ENCODE measurements at places on chromosomes 16 and 17.

- no peak for DNase-seq
These were observed 568 bp upstream of the TNK1 start for GRCh38 chr17:7380321-7380720.

DNA sequence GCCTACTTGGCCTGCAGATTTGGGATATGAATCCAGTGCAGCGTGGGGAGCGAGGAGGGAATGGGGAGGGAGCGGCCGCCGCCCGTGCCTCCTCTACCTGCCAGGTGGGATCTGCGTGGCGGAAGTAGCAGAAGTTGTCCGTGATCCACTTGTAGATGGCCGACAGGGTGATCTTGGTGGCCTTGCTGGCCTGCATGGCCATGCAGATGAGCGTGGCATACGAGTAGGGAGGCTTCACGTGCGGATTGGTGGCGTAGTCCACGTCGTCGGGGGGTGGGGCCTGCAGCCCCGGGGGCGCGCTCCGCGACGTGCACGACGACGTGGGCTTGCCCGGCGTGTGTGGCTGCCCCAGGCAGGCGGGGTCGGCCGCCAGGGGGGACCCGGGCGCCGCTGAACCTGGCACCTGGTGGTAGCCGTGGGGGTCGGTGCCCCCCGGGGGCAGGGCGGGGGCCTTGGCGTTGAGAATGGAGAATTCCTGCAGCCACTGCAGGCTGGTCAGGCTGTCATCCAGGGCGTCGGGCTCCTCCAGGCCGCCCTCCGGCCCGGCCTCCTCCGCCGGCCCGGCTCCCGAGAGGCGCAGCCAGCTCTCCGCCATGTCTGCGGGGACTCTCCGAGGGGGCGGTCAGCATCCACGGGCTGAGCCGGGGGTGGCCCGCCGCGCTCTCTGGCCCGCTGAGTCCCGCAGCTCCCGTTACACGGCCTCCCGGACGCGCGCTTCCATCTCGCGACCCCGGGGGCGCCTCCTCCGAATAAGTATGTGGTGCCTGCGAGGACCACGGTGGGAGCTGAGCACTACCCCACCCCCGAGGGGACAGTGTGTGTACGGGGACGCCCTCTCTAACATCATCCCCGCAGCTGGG is 1.0 kb downstream of the FOXJ1 start:
- DNase-seq, result no peak

DNA sequence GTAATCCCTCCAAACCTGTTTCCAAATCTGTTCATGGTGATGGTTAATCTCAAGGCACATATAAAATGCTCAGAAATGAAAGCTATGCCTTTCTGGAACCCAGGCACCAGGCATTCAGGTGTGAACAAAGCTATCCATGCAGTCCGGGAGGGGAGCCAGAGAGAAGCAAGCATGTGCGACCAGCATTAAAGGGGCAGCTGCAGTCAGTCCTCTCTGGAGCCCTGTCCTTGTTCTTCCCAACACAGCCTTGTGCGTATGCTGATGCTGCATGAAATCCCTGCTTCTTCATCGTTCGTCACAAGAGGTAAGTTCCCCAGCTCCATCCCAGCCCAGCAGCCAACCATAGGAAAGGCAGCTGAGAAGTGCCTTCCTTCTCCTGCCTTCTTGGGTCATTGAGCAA is 148.7 kb downstream of the GRIN2A start:
- DNase-seq, result no peak

GRCh38 chr17:34665819-34666763 is 86.7 kb downstream of the TMEM132E start:
- no peak for DNase-seq

- DNase-seq, result no peak
These were observed 28.0 kb downstream of the ARHGAP23 start for GRCh38 chr17:38456031-38456815.

GRCh38 chr17:74659889-74660288 is 36.4 kb upstream of the CD300E start:
- no peak for DNase-seq

DNA sequence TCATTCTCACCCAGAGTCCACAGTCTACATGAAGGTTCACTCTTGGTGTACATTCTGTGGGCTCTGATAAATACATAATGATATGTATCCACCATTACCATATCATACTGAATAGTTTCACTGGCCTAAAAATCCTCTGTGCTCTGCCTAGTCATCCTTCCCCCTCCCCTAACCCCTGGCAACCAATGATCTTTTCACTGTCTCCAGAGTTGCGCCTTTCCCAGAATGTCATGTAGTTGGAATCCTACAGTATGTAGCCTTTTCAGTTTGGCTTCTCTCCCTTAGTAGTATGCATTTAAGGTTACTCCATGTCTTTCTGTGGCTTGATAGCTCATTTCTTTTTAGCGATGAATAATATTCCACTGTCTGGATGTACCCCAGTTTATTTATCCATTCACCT is 101.3 kb downstream of the NOG start:
- no peak for DNase-seq

DNA sequence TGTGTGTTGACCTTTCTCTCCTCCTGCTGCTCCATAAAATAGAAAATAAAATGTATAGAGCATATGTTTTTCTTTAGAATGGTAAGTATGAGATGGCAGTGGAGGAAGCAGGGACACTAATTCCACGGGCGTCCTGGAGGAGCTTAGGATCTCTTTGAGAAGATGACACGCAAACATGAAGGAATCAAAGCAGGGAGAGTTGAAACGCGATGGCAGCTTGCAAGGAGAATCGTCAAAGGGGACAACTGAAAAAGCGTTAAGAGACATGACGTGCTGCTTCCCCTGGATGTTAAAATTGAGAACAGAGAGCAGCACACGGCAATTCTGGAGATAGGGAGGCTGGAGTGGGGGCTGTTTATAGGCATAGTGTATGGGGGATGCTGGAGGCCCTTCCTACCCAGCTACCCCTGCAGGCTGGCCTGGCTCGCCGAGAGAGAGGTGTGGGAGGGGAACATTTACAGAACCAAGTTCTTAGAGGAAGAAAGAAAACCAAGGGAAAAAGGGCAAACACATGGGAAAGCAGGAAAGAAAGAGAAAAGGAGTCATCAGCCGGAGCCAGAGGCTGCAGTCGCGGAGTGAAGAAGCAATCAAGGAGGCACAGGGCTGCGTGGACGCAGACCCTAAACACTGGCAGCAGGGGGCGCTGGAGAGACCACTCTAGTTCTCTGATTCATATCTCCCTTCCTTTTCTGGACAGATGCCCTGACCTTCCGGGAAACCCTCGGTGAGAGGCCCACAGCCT is 55.8 kb downstream of the MYH13 start:
- DNase-seq, result peak; percentile 4

DNA sequence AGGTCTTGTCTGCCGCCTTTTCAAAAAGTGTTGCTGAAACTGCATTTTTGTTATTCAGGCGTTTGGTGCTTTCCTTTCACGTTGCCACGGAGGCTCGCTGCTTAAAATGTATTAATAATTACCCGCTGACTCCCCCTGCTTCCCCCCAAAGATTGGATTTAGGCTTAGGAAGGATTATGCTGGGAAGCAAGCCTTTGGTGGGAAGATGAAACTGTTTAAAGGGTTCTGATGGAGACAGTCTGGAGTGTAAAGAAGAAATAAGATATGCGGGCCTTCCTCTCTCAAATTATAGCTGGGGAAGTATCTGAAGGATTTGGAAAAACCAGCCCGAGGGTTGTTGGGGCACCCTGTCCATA is 1.1 kb downstream of the KSR1 start:
- DNase-seq, result no peak

DNA sequence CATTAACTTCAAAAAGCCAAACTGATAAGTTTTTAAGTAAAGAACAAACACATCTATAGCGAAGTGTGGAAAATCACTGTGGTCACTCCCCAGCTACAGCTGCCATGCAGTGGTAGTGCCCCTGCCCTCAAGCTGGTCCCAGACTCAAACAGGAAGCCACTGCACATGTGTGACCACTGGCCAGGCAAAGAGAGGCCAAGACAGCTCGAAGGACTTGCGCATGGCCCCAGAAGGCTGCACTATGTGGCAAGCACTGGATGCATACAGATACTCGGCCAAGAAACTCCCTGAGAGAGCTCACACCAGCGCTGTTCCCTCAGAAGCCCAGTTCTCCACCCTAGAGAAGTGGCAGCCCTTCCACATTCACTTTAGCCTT is 82.4 kb downstream of the ANKRD11 start:
- DNase-seq, result no peak

GRCh38 chr17:57609125-57609877 is 135.8 kb downstream of the CCDC182 start:
- DNase-seq, result no peak

GRCh38 chr17:48439110-48439850 is 9.3 kb upstream of the SKAP1 start:
- DNase-seq, result peak; percentile 21

GRCh38 chr17:64063766-64064224 is 43.4 kb upstream of the ICAM2 start:
- DNase-seq, result peak; percentile 60

DNA sequence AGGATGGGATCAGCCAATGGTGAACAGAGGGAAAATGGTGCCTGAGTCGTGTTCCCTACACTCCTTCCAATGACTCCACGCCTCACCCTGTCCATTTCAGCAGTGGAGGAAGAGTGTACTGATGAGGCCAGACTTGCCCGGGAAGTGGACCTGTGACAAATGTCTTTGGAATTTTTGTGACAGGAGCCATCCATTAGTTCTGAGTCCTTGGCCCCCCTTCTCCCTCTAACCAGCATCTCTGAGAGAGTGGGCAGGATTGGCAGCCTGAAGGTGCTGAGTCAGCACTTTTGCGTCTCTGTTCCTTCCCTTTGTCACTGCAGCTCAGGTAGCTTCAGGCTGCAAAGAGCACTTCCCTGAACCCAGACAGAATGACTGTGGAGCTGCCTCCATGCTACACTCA is 30.8 kb downstream of the BEAN1 start:
- no peak for DNase-seq

DNA sequence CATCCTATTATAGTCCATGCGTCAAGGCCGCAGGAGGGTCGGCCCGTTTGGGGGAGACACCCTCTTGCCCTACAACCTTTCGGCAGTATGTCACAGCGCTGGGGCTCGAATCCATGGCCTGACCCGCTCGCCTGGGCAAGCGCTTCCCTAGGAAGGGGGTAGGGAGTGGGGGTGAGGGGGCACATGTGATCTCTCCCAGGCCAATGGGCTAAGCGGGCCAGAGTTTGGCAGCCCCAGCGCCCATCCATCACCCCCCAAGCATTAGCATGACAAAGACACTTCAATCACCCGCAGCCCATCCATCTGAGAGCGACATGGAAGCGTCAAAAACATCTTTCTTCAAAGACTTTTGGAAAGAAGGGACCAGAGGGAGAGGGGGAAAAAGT is at the start of gene HOXB1:
HOXB1 (minus strand) TSS at position 125 of the 386 bp plus-strand sequence; CDS start at position 18, 107 bp downstream.
- no peak for DNase-seq

GRCh38 chr17:72332367-72332766 is 211.5 kb downstream of the SOX9 start:
- no peak for DNase-seq

DNA sequence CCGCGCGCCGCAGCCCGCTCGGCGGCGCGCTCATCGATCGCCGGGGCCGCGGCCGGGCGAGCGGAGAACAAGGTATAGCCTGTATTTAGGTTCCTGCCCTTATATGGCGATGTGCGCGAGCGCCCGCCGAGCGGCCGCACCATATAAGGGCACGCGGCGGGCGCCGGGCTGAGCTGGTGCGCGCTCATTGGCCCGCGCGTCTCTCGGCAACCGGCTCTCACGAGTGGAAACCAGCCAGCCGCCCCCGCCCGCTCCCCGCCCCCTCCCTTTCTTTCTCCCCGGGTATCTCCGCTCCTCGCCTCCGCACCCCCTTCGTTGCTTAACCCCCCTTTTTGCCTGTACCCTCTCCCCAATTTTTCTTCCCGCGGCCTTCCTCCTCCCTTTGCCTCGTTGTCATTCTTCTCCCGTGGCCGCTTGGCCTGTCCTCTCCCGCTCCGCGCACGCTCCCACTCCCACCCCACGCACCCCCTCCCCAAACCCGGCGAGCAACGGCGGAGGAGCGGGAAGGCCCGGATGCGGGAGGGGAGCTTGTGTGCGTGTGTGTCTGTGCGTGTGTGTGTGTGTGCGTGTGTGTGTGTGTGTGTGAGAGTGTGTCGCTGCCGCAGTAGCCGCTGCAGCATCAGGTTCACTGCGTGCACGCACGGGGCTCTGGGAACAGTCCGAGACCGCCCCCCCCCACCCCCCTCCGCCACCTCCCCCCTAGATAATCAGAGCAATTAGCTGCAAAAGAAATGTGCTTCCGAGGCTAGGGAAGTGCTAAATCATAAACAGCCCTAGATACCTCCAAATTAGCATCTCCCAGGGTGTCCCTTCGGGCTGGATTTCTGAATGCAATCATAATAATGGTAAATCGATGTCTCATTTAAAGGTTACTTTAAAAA is 13.5 kb upstream of the CBX8 start:
- peak; percentile 80 for DNase-seq

- no peak for DNase-seq
These were observed 247.9 kb upstream of the SOX9 start for GRCh38 chr17:71872843-71873485.

GRCh38 chr16:12067714-12068401 is 91.3 kb downstream of the SNX29 start:
- DNase-seq, result peak; percentile 26

All from activated CD4-positive, alpha-beta T cell treated with anti-CD3 and anti-CD28 coated beads, Interleukin-2, amount 50 U/mL, for 4 hours (primary cell).